ENCODE measurements at places on chromosomes 3 and 15. TPM values are rescaled to one million over a fixed set of nuclear protein-coding genes. Genes with fewer than 3 reads are reported as not detected.

Gene FBXW12
- not detected for polyA plus RNA-seq

Gene CPA3
- not detected for polyA plus RNA-seq

Gene PDCD10
- 68.2 TPM for polyA plus RNA-seq

GRCh38 chr3:126678693-126679317 is 23.9 kb upstream of the TXNRD3 start:
- no peak for DNase-seq

- DNase-seq, result no peak
These were observed 481.2 kb upstream of the ZNF717 start for GRCh38 chr3:76266511-76266910.

DNA sequence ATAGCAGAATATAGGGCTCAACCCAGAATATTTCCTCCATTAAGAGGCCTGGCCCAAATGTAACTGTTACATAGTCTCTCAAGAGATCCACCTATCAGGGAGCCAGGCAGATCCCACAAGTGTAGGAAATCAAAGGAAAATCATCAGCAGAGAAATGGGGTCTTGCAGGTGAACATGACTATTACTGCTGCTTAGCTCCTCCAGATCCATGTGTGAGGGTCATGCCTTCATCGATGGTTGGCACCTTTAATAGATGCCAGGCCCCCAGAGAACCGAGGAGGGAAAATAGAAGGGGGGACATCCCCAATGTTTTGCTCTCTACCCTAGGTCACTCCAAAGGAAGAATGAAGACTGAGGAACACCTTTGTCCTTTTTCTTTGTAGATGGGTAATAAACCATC is 1029.9 kb upstream of the CADM2 start:
- DNase-seq, result peak; percentile 11

GRCh38 chr15:33341953-33342352 is 31.2 kb downstream of the RYR3 start:
- DNase-seq, result no peak

- DNase-seq, result no peak
These were observed 1.3 kb downstream of the GRM7 start for GRCh38 chr3:6862041-6862879.

DNA sequence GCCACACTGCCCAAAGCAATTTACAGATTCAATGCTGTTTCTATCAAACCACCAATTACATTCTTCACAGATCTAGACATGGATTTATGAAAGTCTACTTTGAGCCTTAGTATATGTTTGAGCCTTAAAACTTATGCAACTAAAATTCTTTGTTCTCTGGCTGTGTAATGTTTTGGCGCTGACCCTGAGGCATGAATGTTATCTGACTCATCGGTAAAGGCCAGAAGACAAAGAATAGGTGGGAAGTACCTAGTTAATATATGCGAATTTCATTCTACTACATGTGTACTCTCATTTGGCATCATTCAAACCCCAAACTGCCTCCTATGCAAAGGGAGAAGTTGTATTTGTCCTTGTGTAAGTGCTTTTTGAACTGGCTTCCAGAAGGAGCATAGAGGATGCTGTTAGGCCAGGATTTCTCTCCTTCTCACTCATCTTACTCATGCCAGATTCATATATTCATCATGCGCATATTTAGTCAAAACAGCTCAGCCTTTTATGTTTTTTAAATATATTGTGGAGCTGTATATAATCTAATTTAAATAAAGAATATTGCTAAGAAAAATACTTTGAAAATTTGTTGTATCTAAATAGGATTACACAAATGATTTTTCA is 204.2 kb downstream of the NFKBIZ start:
- peak; percentile 93 for DNase-seq

DNA sequence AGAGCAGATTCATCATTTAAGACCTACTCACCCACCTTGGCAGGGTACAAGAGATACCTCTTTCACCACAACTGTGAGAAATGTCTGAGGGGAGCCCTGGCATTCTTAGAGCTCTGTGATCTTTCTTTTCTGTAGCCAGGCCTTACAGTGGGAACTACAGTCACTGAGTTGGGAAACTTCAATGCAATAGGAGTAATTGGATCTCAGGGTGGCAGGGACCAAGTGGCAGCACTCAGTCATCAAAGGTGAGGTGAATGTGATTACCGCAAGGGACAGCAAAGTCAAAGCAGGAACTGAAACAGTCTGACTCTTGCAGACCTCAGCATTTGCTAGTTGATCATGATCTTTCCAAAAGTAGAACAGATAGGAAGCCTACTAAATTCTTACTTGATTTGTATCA is 7.2 kb upstream of the MCF2L2 start:
- DNase-seq, result no peak

- DNase-seq, result peak; percentile 35
These were observed 2.8 kb downstream of the SQOR start for GRCh38 chr15:45637552-45638033.

DNA sequence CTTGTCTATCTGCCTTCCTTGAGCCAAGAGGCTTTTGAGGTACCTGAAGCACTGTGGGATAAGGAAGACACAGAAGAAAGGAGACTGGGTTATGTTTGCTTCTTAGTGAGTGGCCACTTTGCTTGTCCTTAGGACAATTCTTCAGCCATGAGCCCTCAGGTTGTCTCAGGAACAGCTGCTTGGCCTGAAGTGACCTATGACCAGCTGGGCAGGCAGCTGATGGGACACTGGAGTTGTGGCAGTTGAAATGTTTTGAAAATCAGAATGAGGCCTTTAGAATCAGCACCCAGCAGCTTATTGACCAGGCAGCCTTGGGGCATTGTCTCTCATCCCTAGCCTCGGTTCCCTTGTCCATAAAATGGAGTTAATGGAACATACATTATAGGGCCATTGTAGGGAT is 37.0 kb downstream of the RBP2 start:
- no peak for DNase-seq

- DNase-seq, result no peak
These were observed 175.6 kb upstream of the BCL6 start for GRCh38 chr3:187920913-187921312.
